Stimulated activated CD8-positive, alpha-beta memory T cell treated with anti-CD3 and anti-CD28 coated beads, Interleukin-7, amount 100 ng/mL, for 24 hours (primary cell): ENCODE measurements at places on chromosomes 7 and 10.

- no peak for DNase-seq
These were observed 77.9 kb downstream of the HIPK2 start for GRCh38 chr7:139699640-139700504.

GRCh38 chr10:122467701-122468100 is 6.3 kb downstream of the HTRA1 start:
- no peak for DNase-seq

DNA sequence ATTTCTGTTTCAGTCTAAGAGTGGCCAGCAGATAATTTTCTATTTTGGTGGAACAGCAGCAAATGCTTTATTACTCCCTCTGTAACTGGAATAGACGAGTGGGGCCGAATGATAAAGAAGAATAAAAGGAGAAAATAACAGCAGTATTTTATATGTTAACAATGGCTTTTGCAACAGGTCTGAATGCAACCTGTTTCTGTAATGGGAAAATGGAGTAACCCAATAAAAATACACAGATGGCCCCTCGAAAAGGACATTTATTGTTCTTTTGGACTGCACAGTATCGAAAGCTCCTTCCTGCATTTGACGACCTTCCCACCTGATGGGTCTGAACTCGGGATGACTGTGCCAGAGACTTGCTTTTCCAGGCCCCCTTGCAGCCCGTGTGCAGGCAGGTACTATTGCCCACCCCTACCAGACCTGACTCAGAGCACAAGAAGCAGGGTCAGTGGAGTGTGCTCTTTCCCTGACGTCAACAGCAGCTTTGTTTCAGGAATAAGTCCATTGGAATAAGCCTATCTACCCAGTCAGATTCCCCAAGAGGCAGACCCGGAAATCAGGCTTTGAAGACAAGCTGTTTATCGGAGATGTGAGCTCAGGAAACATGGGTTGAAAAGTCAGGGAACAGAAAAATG is 306.5 kb upstream of the NEBL start:
- DNase-seq = no peak

- DNase-seq = no peak
These were observed 828 bp downstream of the BNIP3 start for GRCh38 chr10:131980761-131981428.

GRCh38 chr7:29102558-29103151 is 43.7 kb downstream of the CPVL start:
- DNase-seq = no peak

DNA sequence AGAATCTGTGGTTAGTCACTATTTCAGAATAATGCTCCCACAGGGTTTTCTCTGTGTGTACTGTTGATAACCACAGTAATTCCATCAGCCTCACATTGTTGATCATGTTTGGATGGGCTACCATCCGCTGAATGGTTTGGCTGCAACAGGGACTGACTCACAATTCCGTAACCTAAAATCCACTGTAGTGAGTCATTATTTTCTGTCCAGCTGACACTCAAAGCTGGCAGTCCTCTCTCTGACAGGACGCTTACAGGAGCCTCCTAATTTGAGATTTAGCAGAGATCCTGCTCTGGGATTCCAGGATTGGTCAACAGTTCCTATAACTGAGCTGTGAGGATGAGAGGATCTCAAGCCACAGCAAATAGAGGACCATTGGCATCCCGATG is 32.7 kb downstream of the VWA2 start:
- DNase-seq = no peak

GRCh38 chr10:2701802-2702201 is 365.5 kb upstream of the PFKP start:
- no peak for DNase-seq

DNA sequence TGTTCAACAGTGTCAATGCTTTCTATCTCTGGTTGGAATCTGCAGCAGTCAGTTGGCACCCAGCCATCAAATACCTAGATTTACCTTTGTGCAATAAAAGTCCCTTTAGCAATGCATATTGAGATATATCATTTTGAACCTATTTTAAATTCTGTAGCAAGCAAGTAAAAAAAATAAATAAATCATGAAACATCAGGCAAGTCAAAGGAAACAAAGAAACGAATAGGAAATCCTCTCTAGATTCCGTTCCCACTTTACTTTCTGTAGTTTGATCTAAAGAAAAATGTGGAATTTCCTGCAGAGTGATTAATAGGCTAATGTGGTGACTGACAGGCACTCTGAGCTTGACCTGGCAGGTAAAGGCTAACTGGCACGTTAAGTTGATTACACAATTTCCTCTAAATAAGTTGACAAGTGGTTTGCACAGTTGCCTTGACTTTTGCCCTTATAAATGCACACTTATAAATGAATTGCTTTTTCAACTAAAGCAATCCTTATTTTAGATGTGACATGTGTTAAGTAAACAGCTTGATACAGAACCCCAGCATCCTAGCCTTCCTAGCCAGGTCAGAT is 208.1 kb upstream of the TCF7L2 start:
- DNase-seq = no peak

- no peak for DNase-seq
These were observed 298.9 kb upstream of the PITRM1 start for GRCh38 chr10:3471472-3471871.

- DNase-seq = no peak
These were observed 56.7 kb downstream of the ANKRD7 start for GRCh38 chr7:118281196-118281595.

- no peak for DNase-seq
These were observed 216.5 kb upstream of the TMEM196 start for GRCh38 chr7:19989906-19990305.

DNA sequence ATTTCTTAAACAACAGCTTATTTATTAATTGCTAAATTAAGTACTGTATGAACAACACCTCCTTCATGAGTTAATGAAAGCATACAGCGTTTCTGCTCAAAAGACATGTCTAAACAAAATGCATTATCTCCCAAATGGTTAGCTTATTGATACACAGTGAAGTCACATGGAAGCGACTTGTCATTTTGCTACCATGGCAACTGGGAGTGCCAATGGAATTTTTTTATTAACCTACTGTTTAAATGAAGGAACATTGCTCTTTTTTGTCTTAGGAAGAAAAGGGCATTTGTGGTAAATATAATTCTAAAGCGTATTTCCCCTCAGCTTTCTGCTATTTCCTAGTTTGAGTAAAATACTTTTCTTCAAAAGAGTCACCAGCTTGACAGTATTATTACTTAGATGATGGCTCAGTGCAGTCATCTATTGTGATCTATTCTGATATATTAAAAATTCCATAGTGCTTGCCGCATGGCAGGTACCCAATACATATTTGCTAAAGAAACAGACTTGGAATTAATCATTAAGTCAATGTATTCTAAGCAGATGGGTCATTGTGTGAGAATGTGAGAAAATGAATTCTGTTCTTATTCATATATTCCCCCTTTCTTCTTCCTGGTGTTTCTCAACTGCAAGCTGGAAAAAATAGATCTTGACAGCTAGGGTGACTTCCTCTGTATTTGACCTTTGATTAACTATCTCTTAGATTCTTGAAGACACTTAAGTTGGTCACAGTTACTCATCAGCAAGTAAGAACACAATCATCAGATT is 818.3 kb downstream of the MAGI2 start:
- DNase-seq = no peak

GRCh38 chr7:75771224-75771623 is 787 bp downstream of the CCL26 start:
- DNase-seq = no peak

GRCh38 chr10:116878123-116878522 is 28.8 kb downstream of the ENO4 start:
- DNase-seq = no peak

GRCh38 chr7:44138698-44139097 is 2.4 kb downstream of the MYL7 start:
- DNase-seq = no peak

DNA sequence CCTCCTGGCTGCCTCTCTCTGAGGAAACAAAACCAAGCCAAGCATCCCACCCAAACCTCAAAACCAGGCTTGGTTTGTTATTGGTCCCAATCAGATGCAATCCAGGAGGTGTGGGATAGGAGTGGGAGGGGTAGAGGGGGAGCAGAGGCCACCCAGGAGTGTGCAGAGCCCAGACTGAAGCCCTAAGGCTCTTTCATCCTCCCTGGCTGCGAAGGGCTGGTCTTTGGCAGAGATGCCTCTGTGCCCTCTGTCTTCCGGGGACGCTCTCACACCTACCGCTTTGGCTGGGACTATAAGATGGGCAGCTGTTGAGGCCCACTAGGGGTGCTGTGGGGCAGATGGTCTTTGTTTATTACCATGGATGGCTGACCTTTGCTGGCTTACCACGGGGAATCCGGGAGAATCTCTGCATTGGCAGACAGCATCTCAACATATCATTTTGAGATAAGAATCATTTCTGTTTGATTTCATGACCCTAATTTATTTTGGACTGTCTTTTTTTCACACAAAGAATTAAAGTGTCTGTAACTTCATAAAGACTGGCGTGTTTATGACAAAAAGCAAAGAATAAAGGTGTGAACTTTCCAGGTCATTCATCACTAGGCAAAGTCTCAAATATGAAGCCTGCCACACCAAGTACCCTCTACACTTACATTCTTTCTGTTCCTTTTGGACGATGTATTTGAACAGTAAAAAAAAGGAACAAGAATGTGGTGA is 6.5 kb upstream of the DENND2A start:
- no peak for DNase-seq

DNA sequence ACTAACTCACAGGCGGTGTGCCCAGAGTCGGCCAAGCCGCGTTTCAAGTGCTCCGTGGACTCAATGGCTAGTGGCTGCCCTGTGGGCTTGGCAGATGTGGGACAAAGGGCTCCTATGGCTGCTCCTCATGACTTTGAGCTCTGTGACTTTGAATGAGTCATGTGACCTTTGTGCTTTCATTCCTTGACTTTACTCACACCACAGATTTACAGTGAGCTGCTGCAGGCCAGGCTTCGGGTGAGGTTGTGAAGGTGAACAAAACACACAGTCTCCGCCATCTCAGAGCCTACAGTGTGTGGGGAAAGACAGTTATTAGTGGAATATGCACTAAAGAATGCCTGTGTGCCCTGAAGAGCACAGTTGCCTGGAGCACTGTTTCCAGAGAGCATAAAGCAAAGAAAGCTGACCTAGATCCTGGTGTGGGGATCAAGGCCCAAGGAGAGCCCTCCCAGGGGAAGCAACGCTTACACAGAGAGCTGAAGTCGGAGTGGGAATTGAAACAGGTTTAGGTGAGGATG is 29.7 kb upstream of the PLEKHA1 start:
- no peak for DNase-seq

DNA sequence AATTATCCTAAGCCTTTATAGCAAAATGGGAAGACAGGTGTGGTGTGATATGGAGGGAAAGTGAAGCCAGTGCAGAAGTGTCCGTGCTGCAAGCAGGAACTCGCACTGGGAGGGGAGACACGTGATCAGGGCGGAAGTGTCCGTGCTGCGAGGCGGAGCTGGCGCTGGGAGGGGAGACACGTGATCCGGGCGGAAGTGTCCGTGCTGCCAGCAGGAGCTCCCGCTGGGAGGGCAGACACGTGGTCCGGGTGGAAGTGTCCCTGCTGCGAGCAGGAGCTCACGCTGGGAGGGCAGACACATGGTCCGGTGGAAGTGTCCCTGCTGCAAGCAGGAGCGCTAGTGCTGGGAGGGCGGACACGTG is 40.5 kb upstream of the PRKAR1B start:
- no peak for DNase-seq

DNA sequence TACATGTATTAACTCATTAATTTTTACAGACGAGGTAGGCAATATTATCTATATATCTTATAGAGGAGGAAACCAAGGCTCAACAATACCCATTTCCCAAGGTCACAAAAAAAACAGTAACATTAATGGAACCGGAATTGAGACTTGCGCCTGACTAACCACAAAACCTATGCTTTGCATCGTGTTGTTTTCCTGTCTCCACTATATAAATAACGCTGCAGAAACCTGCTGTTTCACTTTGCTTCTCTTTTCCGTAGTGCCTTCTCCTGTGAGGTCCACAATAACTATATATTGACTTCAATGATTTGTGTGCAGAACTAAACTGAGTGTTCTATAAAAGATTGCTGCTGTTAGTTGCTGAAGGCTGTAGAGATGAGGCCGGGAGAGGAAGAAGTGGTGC is 97.7 kb upstream of the RPA3 start:
- DNase-seq = no peak

DNA sequence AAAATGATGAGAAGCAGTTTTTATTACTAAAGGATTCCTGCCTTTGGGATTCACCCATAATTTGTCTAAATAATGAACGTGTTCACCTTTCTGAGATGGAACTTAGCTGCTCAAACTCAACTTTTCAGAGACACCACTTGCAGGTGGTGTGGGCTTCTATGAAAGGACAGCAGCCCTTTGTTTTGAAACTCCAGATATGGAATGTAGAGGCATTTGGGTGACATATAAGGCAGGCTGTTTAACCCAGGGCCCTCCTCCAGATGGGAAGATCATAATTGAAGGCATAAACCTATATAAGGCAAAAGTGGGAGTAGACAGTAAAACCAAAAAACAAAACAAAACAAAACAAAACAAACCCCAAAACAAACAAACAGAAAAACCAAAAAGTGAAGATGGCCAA is 11.9 kb upstream of the HUS1 start:
- no peak for DNase-seq

DNA sequence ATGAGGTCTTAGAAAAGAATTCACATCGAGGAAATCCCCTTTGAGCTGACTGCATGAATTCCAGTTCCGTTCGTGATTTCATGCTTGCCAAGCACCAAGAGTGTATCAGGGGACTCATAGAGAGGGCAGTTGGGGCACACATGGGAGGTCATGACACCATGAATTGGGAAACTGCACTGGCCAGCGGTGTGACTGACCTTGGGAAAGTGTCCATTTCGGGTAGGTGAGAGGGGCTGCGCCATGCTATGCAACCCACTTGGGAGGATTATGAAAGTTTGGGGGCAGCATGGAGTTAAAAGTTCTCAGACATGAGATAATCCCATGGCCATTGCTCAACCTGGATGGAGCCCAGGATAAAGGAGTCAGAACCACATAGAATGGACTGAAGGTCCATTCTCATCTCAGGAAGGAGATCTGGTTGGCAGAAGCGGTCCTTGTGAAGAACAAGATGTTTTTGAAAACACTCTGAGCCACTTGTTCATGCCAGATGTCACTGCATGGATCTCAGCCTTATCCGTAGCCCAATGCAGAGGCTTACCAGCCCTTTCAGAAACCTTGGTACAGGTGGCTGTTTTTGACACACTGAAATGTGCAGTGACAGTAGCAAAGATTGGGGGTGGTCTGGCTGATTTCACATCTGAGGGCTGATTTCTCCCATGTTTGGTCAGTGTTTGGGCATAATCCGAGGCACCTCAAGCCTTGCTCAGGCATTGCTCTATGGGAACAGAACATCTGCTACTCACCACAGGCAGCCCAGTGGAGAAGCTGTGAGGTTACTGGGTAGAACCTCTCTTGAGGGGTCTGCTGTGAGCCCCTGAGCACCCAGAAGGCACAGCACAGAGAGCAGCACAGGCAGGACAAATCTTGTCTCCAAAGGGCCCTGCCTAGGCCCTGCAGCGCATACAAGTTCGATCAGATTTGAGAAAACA is 252.3 kb downstream of the CXCL12 start:
- DNase-seq = no peak

- DNase-seq = no peak
These were observed 994.9 kb downstream of the REEP3 start for GRCh38 chr10:64515970-64516699.

GRCh38 chr10:74969530-74969929 is 141.9 kb upstream of the SAMD8 start:
- no peak for DNase-seq

GRCh38 chr10:79380946-79381721 is 33.9 kb downstream of the PPIF start:
- DNase-seq = no peak
